ENCODE measurements at places on chromosomes 13 and 19. TPM values are rescaled to one million over a fixed set of nuclear protein-coding genes. Genes with fewer than 3 reads are reported as not detected.

ELSPBP1 gene
- total RNA-seq: not detected

ZNF540 gene
- total RNA-seq: 11.8 TPM

MIDN gene
- 28.2 TPM for total RNA-seq

LGALS7B gene
- total RNA-seq: 9.8 TPM

SRRM5 gene
- total RNA-seq: not detected

CYP4F3 gene
- total RNA-seq: 5.3 TPM

CLEC17A gene
- not detected for total RNA-seq

TLE2 gene
- 46.1 TPM for total RNA-seq

KIR2DL4 gene
- not detected for total RNA-seq

DNA sequence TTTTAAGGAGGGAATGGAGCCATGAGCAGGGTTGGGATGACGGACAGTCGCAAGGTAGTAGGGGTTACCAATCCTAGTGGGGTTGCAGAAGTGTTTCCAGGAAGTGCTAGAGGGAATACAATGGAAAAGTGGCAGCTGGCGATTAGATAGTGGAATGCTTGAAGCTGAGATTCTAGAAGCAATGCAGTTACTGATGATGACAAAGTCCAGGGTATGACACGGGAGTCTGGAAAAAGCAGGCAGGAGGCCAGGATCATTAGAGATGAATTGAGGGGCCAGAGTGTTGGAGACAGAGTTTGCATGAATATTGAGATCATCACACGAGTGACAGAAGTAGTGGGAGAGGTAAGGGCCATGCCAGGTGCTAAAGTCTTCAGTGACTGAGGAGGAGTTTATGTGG is 17.3 kb upstream of the KL start:
- no peaks in the 10 kb centered on the region for H3K36me3 ChIP-seq
- H3K4me1 ChIP-seq: no peaks in the 10 kb centered on the region
- H3K4me3 ChIP-seq: no peak overlapping the region

- no peak for ATAC-seq
- H3K36me3 ChIP-seq: no peaks in the 10 kb centered on the region
- no peak overlapping the region for H3K4me3 ChIP-seq
- no peaks in the 10 kb centered on the region for H3K4me1 ChIP-seq
- H3K27me3 ChIP-seq: peaks cover 17% of the 10 kb centered on the region
Observed at GRCh38 chr19:30314056-30314804, 58.0 kb upstream of the ZNF536 start.

- H3K36me3 ChIP-seq: no peaks in the 10 kb centered on the region
- no peaks in the 10 kb centered on the region for H3K4me1 ChIP-seq
- H3K27me3 ChIP-seq: peaks cover 31% of the 10 kb centered on the region
- H3K4me3 ChIP-seq: no peak overlapping the region
Observed at GRCh38 chr19:30420316-30420715, 48.1 kb downstream of the ZNF536 start.

- H3K4me1 ChIP-seq: no peaks in the 10 kb centered on the region
- H3K4me3 ChIP-seq: no peak overlapping the region
- no peak overlapping the region for H3K27ac ChIP-seq
- H3K27me3 ChIP-seq: no peaks in the 10 kb centered on the region
- ATAC-seq: no peak
Observed at GRCh38 chr13:48486362-48486761, 46.5 kb downstream of the RCBTB2 start.

- no peaks in the 10 kb centered on the region for H3K4me1 ChIP-seq
- H3K4me3 ChIP-seq: no peak overlapping the region
- H3K27ac ChIP-seq: no peak overlapping the region
- no peak for ATAC-seq
- H3K27me3 ChIP-seq: no peaks in the 10 kb centered on the region
Observed at GRCh38 chr13:39226359-39226758, 188.1 kb downstream of the NHLRC3 start.

DNA sequence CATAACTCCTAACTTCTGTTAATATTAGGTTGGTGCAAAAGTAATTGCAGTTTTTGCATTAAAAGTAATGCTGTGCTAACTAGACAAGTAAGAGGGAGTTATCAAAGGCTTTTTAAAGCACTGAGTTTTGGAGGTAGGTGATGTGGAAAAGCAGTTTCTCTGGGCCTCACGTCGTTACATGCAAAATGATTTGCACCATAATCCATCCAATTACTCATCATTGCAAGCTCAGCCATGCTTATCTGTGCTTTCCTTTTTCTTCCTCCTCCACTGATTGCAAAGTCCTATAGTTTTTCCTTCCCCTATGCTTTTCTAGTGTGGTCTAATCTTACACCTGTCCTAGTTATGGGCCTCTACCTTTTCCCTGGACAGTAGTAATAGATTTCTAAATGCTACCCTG is 35.4 kb upstream of the INTS6 start:
- ATAC-seq: no peak
- no peak overlapping the region for H3K4me3 ChIP-seq
- H3K27me3 ChIP-seq: no peaks in the 10 kb centered on the region
- H3K27ac ChIP-seq: no peak overlapping the region

DNA sequence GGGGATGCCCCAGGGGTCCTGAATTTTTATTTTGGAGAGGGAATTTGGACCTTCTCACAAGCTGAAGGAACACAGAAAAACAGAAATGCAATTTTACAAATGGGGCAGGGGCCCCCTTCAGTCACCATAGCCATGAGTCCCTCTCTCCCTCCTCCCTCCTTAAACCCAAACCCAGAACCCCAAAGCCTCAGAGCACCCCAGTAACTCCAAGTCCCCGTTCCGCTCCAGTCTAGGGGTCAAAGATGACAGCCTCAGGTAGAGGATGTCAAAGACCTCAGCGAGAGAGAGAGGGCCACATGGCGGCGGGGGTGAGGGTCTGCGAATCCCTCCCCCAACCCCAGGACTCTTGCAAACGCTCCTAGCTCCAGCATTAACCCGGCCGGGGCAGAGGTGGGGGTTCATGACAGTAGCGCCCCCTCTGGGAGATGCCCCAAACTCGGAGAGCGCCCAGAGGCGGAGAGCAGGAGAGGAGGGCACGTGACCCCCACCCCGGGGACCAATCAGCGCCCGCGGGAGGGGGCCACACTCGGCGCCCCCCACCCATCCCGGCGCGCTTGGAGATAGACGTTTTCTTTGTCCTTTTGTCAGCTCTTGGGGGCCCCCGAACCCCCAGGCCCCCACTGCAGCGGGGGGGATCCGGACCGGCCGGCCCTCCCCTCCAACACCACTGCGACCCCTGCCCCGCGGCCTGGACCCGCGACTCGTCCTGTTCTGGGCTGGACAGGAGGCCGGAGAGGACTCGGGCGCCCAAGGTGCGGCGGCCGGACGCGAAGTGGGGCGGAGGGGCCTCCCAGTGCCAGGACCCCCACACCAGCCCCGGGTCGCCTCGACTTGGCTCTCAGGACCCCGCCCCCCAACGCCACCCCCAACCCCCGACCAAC is 20.8 kb upstream of the SEMA6B start:
- H3K27me3 ChIP-seq: peaks cover 96% of the 10 kb centered on the region
- ATAC-seq: no peak
- no peaks in the 10 kb centered on the region for H3K36me3 ChIP-seq

GRCh38 chr19:51365211-51365964 is 800 bp downstream of the ETFB start:
- peak overlapping the region; percentile 74 for H3K4me3 ChIP-seq
- ATAC-seq: no peak
- no peaks in the 10 kb centered on the region for H3K4me1 ChIP-seq
- H3K27ac ChIP-seq: peak overlapping the region; percentile 90
- H3K27me3 ChIP-seq: no peaks in the 10 kb centered on the region

- no peaks in the 10 kb centered on the region for H3K27me3 ChIP-seq
- no peak for ATAC-seq
- peaks cover 52% of the 10 kb centered on the region for H3K36me3 ChIP-seq
Observed at GRCh38 chr19:1272423-1273262, 2.7 kb upstream of the FAM174C start.

GRCh38 chr19:41531438-41532311 is 44.3 kb upstream of the CEACAM21 start:
- H3K4me3 ChIP-seq: no peak overlapping the region
- H3K27ac ChIP-seq: no peak overlapping the region
- H3K36me3 ChIP-seq: no peaks in the 10 kb centered on the region
- H3K27me3 ChIP-seq: peaks cover 43% of the 10 kb centered on the region

GRCh38 chr13:78228940-78229339 is 310.3 kb upstream of the EDNRB start:
- no peaks in the 10 kb centered on the region for H3K27me3 ChIP-seq
- H3K4me3 ChIP-seq: no peak overlapping the region

GRCh38 chr19:11174336-11174735 is 18.8 kb upstream of the SPC24 start:
- ATAC-seq: no peak
- no peaks in the 10 kb centered on the region for H3K27me3 ChIP-seq
- H3K27ac ChIP-seq: no peak overlapping the region
- H3K36me3 ChIP-seq: peaks cover 96% of the 10 kb centered on the region

DNA sequence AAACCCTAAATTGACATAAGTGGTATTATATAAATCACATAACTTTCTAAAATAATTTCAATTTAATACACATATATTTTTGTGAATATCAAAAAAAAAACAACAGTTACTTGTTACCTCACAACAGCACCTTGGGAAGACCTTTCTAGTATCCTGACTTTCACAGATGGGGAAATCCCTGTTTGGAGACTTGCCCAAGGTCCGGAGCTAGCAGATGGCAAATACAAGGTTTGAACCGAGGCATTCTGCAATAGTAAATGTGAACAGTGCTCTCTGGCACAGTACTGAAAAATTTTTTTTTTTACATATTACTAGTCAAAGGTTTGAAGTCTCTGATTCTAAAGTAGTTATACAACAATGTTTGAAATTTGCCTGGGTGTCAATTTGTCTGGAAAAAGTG is 104.5 kb downstream of the SUCLA2 start:
- ATAC-seq: no peak
- H3K4me1 ChIP-seq: no peaks in the 10 kb centered on the region

DNA sequence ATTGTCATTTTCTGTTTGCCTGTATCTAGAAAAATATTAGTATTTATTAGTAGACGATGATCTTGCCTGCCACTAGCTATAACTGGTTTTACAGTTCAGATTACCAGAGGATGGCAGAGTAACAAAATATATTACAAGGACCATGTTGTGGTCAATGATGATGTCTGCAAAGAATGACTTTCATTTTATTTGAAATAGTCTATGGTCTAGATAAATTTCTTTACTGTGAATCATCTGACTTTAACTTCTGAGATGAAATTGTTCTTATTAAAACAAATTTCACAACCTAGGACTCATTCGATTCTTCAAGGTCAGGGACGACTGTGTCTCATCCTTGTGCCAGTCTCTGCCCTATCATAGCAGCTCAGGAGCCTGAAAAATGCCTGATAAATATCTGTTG is 637.8 kb upstream of the KLF12 start:
- ATAC-seq: no peak
- no peaks in the 10 kb centered on the region for H3K27me3 ChIP-seq
- no peaks in the 10 kb centered on the region for H3K36me3 ChIP-seq
- H3K4me1 ChIP-seq: no peaks in the 10 kb centered on the region

DNA sequence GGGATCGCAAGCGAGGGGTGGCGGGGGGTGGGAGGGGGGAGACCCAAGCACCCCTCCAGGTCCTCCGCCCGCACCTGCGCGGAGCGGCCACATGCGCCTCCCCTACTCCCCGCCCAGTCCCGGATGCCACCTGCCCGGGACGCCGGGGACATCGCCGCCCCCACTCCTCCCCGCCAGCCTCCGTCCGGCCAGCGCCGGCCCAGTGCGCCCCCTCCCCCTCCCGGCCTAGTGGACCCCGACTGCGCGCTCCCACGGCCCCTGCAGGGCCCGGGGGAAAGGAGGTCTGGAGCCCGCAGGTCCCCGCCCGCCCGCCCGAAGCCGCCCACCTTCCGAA is 263 bp downstream of the RHPN2 start:
- H3K36me3 ChIP-seq: no peaks in the 10 kb centered on the region
- H3K4me1 ChIP-seq: peaks cover 6% of the 10 kb centered on the region
- peak; percentile 25 for ATAC-seq
- H3K4me3 ChIP-seq: peak overlapping the region; percentile 66
- peaks cover 60% of the 10 kb centered on the region for H3K27me3 ChIP-seq
- no peak overlapping the region for H3K27ac ChIP-seq

DNA sequence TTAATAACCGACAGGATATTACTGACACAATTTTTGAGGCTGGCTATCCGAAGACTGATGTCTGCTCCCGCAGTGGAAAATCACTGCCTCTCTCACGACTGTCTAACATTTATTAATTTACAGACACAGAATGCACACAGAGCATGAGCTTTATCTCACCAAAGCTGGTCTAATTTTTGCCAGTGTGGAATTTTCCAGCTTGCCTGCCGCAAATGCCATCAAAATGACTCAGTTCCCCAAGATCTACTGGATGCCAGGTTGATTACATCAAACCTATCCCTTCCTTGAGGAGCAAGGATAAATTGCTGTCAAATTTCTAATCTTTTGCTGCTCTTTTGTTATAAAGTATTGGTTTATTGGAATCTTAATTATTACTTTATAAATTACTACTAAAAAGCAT is 1775.1 kb upstream of the PCDH20 start:
- ATAC-seq: no peak
- no peak overlapping the region for H3K27ac ChIP-seq
- H3K36me3 ChIP-seq: no peaks in the 10 kb centered on the region
- no peaks in the 10 kb centered on the region for H3K27me3 ChIP-seq

DNA sequence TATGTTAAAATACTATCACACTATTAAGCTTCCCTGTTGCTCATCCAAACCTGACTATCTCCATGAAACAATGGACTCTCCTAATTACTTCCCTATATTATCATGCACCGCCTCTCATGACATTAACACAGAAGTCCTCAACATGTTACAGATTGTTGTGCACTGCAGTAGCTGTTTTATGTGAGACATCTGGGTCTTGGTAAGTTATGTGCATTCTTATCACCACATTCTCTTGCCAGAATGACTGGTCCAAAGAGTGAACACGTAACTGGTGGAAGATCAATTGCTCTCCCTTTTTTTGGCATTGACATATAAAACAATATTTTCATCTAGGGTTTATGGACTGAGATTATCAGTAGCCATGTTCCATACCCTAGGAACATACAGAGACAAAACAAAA is 59.4 kb downstream of the POSTN start:
- no peak overlapping the region for H3K4me3 ChIP-seq
- H3K27ac ChIP-seq: no peak overlapping the region
- no peaks in the 10 kb centered on the region for H3K27me3 ChIP-seq
- H3K36me3 ChIP-seq: no peaks in the 10 kb centered on the region
- no peak for ATAC-seq

DNA sequence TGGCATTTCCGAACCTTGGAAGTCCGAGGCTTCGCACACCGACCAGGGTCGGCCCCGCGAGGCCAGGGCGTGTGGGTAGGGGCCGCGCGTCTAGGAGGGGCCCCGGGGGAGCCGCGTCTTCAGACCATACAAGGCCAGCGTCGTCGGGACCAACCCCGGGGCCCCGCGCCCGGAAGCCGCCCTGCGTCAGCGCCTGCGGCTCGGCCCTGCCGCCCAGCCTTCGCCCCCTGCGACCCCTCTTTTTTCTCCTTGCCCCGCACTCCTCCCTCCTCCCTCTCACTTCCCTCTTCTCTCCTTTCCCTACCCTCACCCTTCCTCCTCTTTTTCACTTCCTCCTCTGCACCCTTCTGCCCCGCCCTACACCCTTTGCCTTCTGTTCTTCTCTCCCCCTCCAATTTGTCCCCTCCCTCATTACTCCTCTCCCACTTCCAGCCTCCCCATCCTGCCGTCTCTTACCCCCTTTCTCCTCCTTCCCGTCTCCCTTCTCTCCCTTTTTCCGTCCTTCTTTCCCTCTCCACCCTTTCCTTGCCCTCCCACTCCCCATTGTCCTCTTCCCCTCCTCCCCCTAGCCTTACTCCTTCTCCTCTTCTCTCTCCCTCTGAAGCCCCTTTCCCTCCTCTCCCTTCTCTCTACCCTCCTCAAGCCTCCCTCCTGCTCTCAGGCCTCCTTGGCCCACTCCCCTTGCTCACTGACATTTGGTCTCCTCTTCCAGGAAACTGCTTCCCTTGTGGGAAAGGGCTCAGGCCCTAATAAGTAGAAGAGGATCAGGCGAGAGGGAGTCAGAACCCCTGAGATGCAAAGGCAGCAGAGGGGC is 2.2 kb upstream of the PLEKHG2 start:
- ATAC-seq: peak; percentile 21
- peak overlapping the region; percentile 99 for H3K27ac ChIP-seq
- H3K27me3 ChIP-seq: no peaks in the 10 kb centered on the region
- H3K4me1 ChIP-seq: no peaks in the 10 kb centered on the region
- peak overlapping the region; percentile 90 for H3K4me3 ChIP-seq
